Ecto neural progenitor cell (in vitro differentiated cells): ENCODE measurements at places on chromosomes 2 and 18.

GRCh38 chr18:26279428-26279827 is 53.2 kb downstream of the TAF4B start:
- DNase-seq = no peak

DNA sequence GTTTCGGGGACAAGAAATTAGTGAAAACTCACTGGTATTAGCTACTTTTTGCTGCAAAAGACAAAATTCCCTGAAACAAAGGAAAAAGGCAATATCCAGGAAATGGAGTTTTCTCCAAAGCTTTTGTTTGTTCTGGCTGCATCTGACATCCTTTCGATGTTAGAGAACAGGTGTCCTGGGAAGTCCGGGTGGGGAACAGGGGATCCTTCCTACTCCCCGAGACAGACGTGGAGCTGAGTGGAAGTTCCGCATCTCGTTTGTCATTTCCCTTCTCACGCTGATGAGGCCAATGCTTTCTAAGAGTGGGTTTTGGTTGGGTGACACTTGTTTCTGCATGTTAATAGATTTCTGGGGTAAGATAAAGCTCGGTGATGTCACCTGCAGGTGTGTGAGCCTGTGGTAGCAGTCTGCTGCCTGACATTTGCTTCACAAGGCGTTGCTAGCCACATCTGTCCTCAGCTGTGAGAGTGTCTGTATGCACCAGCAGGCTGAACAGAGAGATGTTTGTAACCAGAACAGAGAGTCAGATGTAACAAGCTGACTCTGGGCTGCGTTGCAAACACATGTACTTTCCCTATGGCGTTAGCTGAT is 125.9 kb downstream of the ACOXL start:
- DNase-seq = no peak

DNA sequence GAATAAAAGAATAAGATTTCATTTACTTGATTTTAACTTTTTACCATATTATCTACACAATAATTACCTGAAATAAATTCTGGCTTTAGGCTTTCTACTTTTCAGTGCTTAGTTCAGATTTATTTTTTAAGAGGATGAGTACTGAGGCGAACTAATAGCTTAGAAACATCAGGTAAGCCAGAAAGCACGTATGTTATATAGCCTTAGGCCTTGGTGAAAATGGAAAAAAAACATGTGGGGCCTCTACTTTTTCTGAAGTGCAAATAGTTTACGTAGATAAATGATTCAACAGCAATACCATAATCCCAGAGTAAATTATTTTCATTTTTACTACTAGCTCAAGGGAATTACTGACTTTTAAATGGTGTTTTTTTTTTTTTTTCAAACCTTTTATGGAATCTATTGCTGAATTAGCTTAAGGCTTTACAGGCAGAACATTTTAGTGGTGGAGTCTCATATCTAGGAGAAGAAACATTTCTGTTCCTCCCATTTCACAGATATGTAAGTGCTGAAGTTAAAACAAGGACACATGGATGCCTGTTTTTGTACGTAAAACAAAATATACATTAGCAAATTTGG is 6.2 kb downstream of the CPS1 start:
- no peak for DNase-seq

DNA sequence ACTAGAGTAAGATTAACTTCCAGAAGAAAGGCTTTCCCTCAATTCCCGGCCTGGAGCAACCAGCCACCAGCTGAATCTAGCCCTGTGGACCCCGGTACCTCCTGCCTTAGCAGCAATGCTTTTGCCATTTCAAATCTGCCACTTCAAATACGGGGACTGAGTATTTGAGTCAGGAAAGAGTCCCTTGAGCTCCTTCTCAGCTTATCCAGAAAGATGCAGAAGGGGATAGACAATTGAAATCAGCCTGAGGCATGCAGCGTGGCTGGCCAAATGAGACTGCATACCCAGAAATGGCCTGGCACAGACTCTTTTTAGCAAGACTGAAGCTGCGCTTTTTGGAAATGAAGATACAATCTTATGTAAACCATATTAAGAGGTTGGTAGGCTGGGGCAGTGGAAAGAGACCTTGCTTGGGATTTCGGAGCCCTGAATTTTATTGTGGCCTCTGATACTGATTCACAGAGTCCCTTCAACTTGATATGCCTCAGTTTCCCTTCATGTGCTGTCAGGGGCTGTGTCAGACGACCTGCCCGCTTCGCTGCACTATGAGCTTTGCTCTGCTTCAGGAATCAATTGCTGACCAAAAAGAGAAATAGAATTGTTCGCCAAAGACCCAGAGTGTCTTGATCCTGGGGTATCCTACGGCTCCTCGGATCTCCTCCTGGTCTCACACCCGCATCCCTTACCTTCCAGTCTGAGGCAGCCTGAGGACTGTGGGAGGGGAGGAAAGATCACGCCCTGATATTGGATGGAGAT is 1.0 kb downstream of the MATN3 start:
- no peak for DNase-seq
